Stimulated activated CD8-positive, alpha-beta memory T cell treated with anti-CD3 and anti-CD28 coated beads, Interleukin-7, amount 100 ng/mL, for 1 hour (primary cell): ENCODE measurements at places on chromosomes 1 and 21.

- no peak for DNase-seq
Measured at GRCh38 chr1:5901150-5901549, 91.1 kb downstream of the NPHP4 start.

DNA sequence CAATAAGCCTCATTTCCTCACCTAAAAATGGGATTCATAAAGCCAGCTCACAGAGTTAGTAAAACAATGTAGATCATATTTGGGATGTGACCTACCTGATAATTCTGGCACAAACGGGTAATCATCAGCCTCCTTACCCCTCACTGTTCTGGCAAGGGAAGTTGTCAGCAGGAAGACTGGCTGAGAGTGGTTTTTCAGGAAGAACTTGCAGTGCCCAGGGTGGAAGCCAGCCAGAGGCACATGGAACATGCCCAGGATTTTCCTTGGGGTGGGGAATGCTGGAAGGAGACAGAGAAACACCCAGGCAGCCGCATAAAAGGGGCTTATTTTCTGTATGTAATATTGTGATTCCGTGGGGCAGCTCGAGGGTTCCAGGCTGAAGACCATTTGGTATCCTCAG lies 7.7 kb upstream of the SLC5A9 start:
- DNase-seq, result no peak

GRCh38 chr21:15164273-15164672 lies 99.5 kb upstream of the NRIP1 start:
- no peak for DNase-seq

DNA sequence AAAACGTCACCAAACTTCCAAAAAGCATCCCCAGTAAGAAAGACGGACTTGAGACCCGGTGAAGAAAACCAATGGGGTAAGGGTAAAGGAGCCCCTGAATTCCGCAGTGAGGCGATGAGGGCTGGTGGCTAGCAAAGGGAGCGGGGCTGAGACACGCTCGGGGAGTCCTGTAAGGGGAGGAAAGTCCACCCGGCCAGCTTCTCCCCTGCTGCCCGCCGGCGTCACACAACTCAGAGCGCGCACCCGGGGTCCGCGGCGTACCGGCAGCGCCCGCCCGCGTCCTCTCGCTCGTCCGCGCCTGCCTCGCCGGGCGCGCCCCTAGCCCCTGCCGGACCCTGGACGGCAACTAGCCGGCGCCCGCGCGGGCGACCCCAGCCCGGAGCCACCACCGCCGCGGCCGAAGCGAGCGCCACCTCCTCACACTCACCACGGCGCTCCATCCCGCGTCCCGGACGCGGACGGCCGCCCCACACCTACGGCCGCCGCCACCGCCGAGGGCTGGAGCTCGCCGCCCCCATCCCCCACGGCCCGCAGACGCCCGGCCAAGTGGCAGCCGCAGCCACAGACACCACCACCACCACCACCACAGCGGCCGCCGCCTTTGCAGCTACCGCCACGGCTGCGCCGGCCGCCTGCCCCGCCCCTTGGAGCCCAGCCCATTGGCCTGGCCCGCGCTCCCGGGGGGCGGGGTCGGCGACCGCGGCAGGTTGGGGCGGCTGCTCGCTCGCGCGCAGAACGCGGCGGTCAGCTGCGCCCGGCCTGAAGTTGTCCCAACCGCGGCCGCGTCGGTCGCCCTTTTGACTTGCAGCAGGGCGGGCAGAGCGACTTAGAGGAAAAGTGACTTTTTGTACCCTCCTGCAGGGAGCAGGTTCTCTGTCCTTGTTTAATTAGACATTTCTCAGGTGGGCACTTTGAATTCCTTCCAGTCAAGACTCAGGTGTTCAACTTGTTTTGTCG lies 10.0 kb upstream of the ARHGAP29 start:
- no peak for DNase-seq

DNA sequence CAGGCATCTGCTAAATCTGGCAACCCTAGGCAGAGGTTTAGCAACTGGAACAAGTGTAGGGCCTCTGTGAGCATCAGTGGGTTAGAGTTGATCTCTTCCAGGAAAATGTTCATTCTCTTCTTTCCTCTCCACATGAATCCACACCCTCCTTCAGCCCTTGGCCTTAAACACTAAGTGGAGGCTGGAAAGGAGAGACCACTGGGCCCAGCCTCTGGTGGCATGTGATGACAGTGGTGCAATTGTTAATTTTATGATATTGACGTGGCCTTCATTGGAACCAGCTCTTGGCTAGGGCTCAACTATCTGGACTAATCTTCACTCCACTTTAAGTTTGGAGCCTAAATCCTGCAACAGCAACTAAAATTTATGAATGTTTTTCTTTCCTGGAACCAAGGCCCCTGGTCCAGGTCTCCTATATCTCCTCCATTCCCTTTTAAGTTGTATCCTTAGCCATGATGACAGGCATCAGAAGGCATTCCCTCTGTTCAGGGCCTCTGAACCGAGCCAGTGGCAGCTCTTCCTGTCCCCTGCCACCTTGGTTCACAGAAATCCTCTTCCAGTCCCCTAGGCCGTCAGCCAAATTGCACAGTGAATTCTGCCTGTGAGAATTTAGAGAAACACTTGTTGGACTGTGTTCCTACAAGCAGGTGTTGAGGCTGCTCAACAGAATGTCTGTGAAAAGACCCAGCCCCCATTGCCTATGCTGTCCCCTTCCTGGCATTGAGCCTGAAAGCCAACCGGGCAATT lies 132.2 kb downstream of the PSMG1 start:
- DNase-seq, result no peak

DNA sequence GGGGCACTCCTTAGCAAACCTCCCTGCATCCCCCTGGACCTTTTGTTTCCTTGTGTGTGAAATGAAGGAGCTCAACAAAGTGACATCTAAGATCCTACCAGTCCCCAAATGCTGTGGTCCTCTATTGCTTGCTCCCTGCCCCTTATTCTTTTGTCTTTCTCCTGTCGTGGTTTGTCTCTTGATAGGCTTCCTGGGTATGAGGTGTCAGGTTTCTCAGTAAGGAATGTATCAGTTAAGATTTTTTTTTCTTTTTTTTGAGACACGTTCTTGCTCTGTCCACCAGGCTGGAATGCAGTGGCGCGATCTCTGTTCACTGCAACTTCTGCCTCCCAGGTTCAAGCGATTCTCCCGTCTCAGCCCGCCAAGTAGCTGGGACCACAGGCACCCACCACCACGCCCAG lies 16.8 kb downstream of the CNIH3 start:
- DNase-seq, result no peak

DNA sequence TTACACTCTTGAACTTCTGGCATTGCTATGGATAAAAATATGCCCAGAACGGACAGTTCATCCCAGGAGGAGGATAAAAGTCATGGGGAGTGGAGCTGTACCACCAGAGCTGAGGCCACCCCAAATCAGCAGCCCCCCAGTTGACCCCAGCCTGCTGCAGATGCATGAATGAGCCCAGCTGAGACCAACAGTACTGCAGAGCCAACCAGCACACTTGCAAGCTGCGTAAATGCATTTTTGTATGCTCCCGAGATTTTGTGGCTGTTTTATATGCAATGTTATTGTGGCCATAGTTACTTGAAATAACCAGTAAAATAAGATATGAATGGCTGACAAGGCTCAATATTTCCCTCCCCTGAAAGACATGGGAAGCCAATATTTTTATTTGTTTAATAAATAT lies 264.6 kb downstream of the DUSP10 start:
- no peak for DNase-seq

GRCh38 chr1:235883261-235883927 lies 16.7 kb upstream of the LYST start:
- no peak for DNase-seq

DNA sequence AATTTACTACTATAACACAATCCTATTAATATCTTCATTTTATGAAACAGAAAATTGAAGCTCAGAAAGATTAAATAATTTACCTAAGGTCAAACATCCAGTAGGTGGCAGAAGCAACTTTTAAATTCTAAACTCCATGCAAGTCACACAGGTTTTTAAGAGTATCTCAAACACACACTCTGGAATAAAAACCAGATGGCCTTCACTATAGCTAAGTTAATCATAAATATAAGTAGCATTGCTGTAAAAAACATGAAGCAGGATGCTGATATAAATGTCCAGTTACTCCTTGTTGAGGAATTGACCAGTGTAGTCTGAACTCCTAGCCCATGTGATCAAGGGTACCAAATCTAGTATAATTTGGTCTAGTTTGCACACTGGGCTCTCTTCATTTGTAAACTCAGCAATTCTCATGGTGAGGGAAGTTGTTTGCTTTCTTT lies 9.4 kb upstream of the FMO3 start:
- DNase-seq, result no peak

DNA sequence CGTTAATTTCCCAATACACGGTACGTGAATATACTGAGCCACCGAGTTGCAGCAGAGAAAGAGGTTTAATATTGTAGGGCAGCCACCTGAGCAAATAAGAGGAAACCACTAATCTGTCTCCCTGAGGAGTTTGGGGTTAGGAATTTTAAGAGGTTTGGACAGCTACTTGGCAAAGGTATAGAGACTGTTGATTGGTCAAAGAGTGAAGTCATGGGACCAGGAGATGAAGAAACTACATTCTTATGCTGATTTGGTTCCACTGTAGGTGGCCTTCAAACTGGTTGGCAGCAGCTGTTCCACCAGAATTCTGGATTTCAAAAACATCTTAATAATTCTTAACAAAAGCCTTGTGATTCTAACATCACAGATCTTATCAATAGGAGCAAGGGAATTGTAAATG lies 485.4 kb upstream of the PRMT6 start:
- DNase-seq, result no peak

GRCh38 chr1:230868736-230869385 lies 540 bp upstream of the C1orf198 start:
- DNase-seq, result no peak

DNA sequence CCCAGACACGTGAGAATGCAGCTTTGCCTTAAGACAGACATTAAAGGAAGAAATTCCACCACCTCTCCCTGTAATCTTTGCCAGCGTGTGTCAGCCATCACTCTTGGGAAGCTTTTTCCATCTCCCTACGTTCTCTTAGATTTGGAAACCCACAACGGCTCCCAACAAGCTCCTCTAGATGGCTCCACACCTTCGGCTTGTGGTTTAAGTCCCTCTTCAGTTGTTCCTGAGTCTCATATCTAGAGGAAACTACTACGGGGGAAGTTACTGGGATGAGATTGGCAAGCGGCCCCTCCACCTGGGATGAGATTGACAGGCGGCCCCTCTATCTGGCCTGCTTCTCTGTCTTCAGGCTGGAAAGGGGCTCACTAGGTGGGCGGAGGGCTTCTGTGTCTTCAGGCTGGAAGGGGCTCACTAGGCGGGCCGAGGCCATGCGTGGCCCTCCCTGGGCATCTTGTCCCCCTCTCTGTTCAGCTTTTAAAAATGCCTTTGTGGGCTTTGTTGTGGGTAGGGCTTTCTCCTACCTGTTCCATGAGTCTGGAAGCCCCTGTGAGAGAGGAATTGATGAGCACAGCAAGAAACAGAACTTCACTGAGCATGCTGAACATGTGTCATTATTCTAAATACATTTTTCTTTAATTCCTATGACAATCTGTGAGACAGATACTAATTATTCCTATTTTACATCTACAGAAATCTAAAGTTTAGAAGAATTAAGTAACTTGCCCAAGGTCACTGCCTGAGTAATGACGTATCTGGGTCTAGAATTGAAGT lies 670.5 kb downstream of the KIF26B start:
- no peak for DNase-seq

- DNase-seq, result no peak
Measured at GRCh38 chr1:230232371-230232771, 165.3 kb downstream of the GALNT2 start.

- no peak for DNase-seq
Measured at GRCh38 chr1:43256675-43257570, 12.9 kb upstream of the TMEM125 start.

DNA sequence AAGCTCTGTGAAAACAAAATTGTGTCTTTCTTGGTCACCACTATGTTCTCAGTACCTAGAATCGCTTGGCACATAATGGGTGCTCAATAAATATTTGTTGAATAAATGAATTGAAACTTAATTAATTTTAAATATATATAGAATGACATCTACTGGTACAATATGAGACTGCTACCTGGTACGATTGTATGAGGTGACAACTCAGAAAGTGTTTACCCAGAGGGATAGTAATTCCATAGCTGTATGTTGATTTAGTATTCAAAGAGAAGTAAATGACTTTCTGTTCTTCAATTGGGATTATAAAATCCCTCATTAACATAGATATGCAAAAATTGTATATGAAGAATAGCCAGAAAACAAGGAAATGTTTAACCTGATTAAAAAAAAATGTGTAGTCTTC lies 128.7 kb downstream of the RPS6KC1 start:
- no peak for DNase-seq

GRCh38 chr1:206097381-206097780 lies 19.8 kb downstream of the AVPR1B start:
- no peak for DNase-seq

GRCh38 chr1:67582625-67583461 lies 102.2 kb upstream of the GADD45A start:
- no peak for DNase-seq

GRCh38 chr21:15134701-15135470 lies 70.1 kb upstream of the NRIP1 start:
- no peak for DNase-seq

DNA sequence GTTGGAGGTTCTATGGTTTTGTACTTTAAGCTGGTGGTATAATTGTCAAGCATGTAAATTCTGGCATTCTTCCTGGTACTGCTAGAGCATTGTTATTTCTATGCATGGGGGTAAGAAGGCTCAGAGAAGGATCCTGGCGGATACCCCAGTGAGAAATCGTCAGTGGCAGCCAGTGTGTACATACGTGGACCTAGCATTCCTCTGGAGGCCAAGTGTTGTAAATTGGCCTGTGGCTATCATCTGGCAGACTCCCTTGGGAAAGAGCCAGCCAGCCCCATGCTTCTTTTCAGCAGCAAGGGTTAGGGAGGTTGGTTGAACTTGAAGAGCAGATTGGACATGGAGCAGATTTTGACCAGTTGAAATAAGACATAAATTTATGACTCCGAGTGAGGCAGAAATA lies 5.2 kb upstream of the AGO3 start:
- DNase-seq, result no peak

GRCh38 chr21:26892151-26892550 lies 46.9 kb upstream of the ADAMTS1 start:
- DNase-seq, result no peak

- DNase-seq, result no peak
Measured at GRCh38 chr1:229431284-229432115, 2.4 kb downstream of the ACTA1 start.

DNA sequence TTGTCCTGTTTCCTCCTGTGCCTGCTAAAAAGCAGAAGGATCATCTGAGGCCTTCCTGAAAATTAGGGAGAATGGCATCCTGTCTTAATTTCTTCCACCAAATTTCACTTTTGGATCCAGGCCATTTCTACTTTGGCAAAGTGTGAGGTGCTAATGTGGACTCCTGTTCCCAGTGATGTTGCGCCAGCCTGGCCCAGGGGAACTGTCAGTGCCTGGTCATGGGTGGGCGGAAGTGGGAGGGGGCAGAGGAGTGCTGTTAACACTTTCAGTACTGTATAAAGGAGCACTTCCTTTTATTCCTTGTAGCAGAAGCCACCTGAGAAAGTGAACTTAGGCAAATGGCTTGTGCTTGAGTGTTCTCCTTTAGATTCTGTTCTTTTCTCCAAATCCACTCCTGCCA lies 19.9 kb downstream of the ELAPOR1 start:
- DNase-seq, result no peak

DNA sequence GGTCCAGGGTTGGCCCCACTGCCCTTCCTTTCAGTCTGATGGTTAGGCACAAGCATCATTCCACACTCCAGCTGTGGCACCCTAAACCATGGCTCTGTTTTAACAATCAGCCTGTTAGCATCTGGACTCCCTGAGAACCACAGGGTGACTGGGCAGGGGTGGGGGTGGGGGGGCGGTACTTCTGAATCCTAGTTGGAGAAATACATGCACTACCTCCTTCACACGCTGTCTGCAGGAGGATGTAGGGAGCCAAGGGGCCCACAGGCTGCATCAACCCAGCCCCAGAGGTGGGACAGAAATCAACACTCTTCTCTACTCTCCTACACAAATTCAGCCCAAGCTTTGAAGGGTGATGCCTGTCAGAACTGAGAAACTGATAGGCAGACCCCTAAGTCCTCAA lies 23.8 kb downstream of the DDX20 start:
- no peak for DNase-seq
